ENCODE measurements at places on chromosomes 4 and X. TPM values are rescaled to one million over a fixed set of nuclear protein-coding genes. Genes with fewer than 3 reads are reported as not detected.
A peak's percentile ranks its signal among the peaks of the same experiment; 100 is the strongest.

The STK26 gene
- 115 TPM for total RNA-seq

DNA sequence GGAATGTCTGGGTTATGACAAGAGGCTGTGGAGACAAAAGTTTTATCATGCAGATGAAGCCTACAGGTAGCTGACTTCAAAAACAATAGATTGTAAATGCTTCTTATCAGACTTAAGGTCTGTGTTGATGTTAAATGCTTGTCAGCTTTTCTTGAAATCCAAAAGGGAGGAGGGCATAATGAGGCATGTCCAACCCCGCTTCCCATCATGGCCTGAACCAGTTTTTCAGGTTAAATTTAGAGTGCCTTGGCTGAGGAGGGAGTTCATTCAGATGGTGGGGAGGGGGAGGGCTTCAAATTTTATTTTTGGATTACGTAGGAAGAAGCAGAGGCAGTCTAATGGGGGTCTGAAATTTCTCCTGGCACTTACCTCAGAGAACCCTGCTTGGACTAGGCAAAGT, 207.7 kb upstream of the HDX start:
- no peaks in the 10 kb centered on the region for H3K36me3 ChIP-seq
- no peak for DNase-seq
- H3K27ac ChIP-seq, result no peak overlapping the region
- no peak overlapping the region for H3K4me3 ChIP-seq

The SPP1 gene
- 1.1 TPM for total RNA-seq

GRCh38 chr4:87855559-87855958, 22.8 kb downstream of the MEPE start:
- no peaks in the 10 kb centered on the region for H3K36me3 ChIP-seq
- no peak for DNase-seq
- no peak overlapping the region for H3K4me3 ChIP-seq
- no peaks in the 10 kb centered on the region for H3K27me3 ChIP-seq
- no peaks in the 10 kb centered on the region for H3K4me1 ChIP-seq

GRCh38 chr4:122830426-122831095, 3.9 kb downstream of the FGF2 start:
- H3K27me3 ChIP-seq, result no peaks in the 10 kb centered on the region
- no peaks in the 10 kb centered on the region for H3K36me3 ChIP-seq
- no peak overlapping the region for H3K27ac ChIP-seq
- no peak for DNase-seq

GRCh38 chr4:181998398-181999295, 244.6 kb upstream of the TENM3 start:
- H3K36me3 ChIP-seq, result no peaks in the 10 kb centered on the region
- no peaks in the 10 kb centered on the region for H3K27me3 ChIP-seq
- H3K4me1 ChIP-seq, result no peaks in the 10 kb centered on the region
- H3K27ac ChIP-seq, result no peak overlapping the region
- DNase-seq, result no peak

GRCh38 chrX:38287674-38288073, 39.6 kb downstream of the RPGR start:
- no peaks in the 10 kb centered on the region for H3K27me3 ChIP-seq
- DNase-seq, result no peak
- peaks cover 12% of the 10 kb centered on the region for H3K4me1 ChIP-seq
- no peak overlapping the region for H3K4me3 ChIP-seq
- H3K27ac ChIP-seq, result no peak overlapping the region
- no peaks in the 10 kb centered on the region for H3K36me3 ChIP-seq

The MAGEE2 gene
- total RNA-seq, result not detected

GRCh38 chr4:1205586-1206298, 33.4 kb upstream of the SPON2 start:
- no peaks in the 10 kb centered on the region for H3K36me3 ChIP-seq
- H3K27me3 ChIP-seq, result no peaks in the 10 kb centered on the region
- H3K27ac ChIP-seq, result no peak overlapping the region
- DNase-seq, result no peak
- no peak overlapping the region for H3K4me3 ChIP-seq

GRCh38 chrX:39898147-39898546, 199.6 kb downstream of the BCOR start:
- no peak overlapping the region for H3K27ac ChIP-seq
- H3K4me1 ChIP-seq, result peaks cover 37% of the 10 kb centered on the region
- no peak for DNase-seq
- H3K27me3 ChIP-seq, result no peaks in the 10 kb centered on the region
- H3K36me3 ChIP-seq, result no peaks in the 10 kb centered on the region

DNA sequence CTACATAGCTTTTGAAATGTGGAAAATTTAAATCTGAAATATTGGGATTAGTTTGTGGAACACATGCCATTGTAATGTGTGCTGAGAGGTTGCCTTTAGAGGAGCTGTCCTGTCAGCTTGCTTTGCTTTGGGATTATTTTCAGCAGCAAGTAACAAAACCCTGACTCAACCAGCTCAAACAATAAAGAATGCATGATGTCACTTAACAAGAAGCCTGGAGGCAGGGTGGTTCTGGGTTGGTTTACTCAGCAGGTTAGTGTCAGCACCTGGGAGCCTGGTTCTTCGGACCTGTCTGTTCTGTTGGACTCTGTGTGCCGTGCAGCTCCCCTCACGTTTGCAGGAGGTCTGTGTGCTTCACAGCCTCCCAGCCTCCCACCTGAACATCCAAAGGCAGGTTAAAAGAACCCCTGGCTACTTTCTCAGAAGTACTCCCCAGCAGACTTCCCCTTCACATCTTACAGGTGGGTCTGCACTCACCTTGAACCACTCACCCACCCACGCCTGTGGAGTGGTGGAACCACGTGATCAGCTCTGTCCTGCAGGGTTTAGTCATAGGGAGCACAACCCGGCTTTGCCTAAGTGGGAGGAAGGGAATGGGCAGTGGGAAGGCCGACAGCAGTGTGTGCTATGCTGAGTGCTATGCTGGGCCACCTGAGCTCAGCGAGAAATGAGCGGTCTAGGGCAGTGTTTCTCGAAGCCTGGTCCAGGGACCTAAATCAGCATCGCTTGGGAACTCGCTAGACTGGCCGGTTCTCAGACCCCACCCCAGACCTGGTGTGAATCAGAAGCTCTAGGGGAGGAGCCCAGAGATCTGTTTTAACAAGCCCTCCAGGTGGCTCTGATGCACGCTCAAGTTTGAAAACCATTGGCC, 20.4 kb downstream of the TMEM131L start:
- peaks cover 38% of the 10 kb centered on the region for H3K4me1 ChIP-seq
- peak; percentile 36 for DNase-seq
- H3K27ac ChIP-seq, result no peak overlapping the region
- no peaks in the 10 kb centered on the region for H3K27me3 ChIP-seq
- no peak overlapping the region for H3K4me3 ChIP-seq
- H3K36me3 ChIP-seq, result no peaks in the 10 kb centered on the region

GRCh38 chr4:139798456-139798855, 132.8 kb downstream of the MGST2 start:
- no peaks in the 10 kb centered on the region for H3K36me3 ChIP-seq
- H3K4me1 ChIP-seq, result peaks cover 25% of the 10 kb centered on the region
- no peak overlapping the region for H3K4me3 ChIP-seq
- no peaks in the 10 kb centered on the region for H3K27me3 ChIP-seq
- DNase-seq, result no peak

The DKK2 gene
- not detected for total RNA-seq

- H3K4me1 ChIP-seq, result no peaks in the 10 kb centered on the region
- no peak overlapping the region for H3K4me3 ChIP-seq
- no peak overlapping the region for H3K27ac ChIP-seq
- H3K27me3 ChIP-seq, result no peaks in the 10 kb centered on the region
- DNase-seq, result no peak
Observed at GRCh38 chrX:72002875-72003274, 92.2 kb downstream of the NHSL2 start.

The SPRY1 gene
- total RNA-seq, result 35.9 TPM

The RPL10 gene
- total RNA-seq, result 4,507 TPM

The AMBN gene
- total RNA-seq, result 0.15 TPM

The CRMP1 gene
- 91.4 TPM for total RNA-seq

GRCh38 chrX:65528705-65529340, 5.8 kb downstream of the LAS1L start:
- H3K27ac ChIP-seq, result no peak overlapping the region
- H3K36me3 ChIP-seq, result no peaks in the 10 kb centered on the region
- H3K4me3 ChIP-seq, result no peak overlapping the region
- H3K27me3 ChIP-seq, result no peaks in the 10 kb centered on the region
- peak; percentile 50 for DNase-seq

GRCh38 chr4:122903766-122904288, 18.6 kb downstream of the NUDT6 start:
- H3K27me3 ChIP-seq, result no peaks in the 10 kb centered on the region
- no peaks in the 10 kb centered on the region for H3K36me3 ChIP-seq
- no peaks in the 10 kb centered on the region for H3K4me1 ChIP-seq
- H3K27ac ChIP-seq, result no peak overlapping the region
- no peak overlapping the region for H3K4me3 ChIP-seq
- no peak for DNase-seq

- H3K27me3 ChIP-seq, result no peaks in the 10 kb centered on the region
- no peak overlapping the region for H3K4me3 ChIP-seq
- H3K27ac ChIP-seq, result no peak overlapping the region
- no peaks in the 10 kb centered on the region for H3K36me3 ChIP-seq
- H3K4me1 ChIP-seq, result no peaks in the 10 kb centered on the region
Observed at GRCh38 chr4:11028334-11028733, 343.8 kb upstream of the CLNK start.

The ZCCHC18 gene
- total RNA-seq, result 5.1 TPM

- H3K27ac ChIP-seq, result no peak overlapping the region
- no peaks in the 10 kb centered on the region for H3K36me3 ChIP-seq
- no peak overlapping the region for H3K4me3 ChIP-seq
- peaks cover 24% of the 10 kb centered on the region for H3K4me1 ChIP-seq
- H3K27me3 ChIP-seq, result no peaks in the 10 kb centered on the region
- DNase-seq, result no peak
Observed at GRCh38 chr4:149161247-149161646, 654.4 kb downstream of the IQCM start.

DNA sequence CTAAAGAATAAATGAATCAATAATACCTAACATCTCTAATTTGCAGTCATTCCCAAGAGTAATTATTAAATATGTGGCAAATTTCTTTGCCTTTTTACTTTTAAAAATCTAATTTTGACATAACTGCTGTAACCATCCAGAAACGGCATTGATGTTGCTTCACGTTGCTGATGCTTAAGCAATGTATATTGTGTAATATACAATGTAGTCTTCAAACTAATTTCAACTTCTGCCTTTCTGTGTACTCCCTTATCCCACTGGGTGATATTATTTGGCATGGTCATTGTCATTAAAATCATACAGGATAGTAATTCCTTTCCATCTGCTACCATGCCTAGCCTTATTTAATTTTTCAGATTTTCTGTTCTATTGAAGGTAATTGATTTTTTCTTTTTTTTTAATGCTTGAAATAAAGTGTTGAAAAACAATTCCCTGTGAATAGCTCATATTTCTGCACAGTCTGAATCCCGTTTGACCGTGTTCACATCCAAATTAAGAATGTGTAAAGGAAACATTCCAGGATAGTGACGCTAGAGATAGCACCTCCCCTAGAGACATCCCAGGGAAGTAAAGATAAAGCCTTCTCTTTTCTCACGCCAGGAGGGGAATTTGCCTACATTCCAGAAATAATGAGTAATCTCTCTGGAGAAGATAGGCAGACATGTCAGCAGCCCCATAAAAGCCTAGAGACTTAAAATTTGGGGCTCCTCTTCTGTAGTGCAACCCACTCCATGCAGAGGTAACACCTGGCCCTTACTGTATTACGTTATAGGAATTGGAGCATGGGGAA, 8.6 kb downstream of the FAM200B start:
- no peaks in the 10 kb centered on the region for H3K27me3 ChIP-seq
- peaks cover 63% of the 10 kb centered on the region for H3K4me1 ChIP-seq
- peak; percentile 76 for DNase-seq
- peak overlapping the region; percentile 74 for H3K27ac ChIP-seq
- peak overlapping the region; percentile 1 for H3K4me3 ChIP-seq
- H3K36me3 ChIP-seq, result no peaks in the 10 kb centered on the region

- no peaks in the 10 kb centered on the region for H3K36me3 ChIP-seq
- no peak overlapping the region for H3K4me3 ChIP-seq
- no peaks in the 10 kb centered on the region for H3K27me3 ChIP-seq
- H3K27ac ChIP-seq, result no peak overlapping the region
- H3K4me1 ChIP-seq, result no peaks in the 10 kb centered on the region
Observed at GRCh38 chr4:145808021-145808650, 128.2 kb downstream of the C4orf51 start.

- H3K36me3 ChIP-seq, result no peaks in the 10 kb centered on the region
- no peaks in the 10 kb centered on the region for H3K27me3 ChIP-seq
- DNase-seq, result peak; percentile 54
- no peaks in the 10 kb centered on the region for H3K4me1 ChIP-seq
- H3K27ac ChIP-seq, result no peak within 1 kb of the TSS
- H3K4me3 ChIP-seq, result no peak within 1 kb of the TSS
Observed at GRCh38 chrX:48761674-48762471, at the start of gene GLOD5. GLOD5 (plus strand) TSS chrX:48761747; CDS start chrX:48761791, 44 bp downstream.

- no peaks in the 10 kb centered on the region for H3K27me3 ChIP-seq
- H3K27ac ChIP-seq, result no peak overlapping the region
- H3K4me3 ChIP-seq, result no peak overlapping the region
- no peak for DNase-seq
- H3K36me3 ChIP-seq, result no peaks in the 10 kb centered on the region
- peaks cover 4% of the 10 kb centered on the region for H3K4me1 ChIP-seq
Observed at GRCh38 chrX:115410731-115411428, 121.4 kb downstream of the LUZP4 start.

DNA sequence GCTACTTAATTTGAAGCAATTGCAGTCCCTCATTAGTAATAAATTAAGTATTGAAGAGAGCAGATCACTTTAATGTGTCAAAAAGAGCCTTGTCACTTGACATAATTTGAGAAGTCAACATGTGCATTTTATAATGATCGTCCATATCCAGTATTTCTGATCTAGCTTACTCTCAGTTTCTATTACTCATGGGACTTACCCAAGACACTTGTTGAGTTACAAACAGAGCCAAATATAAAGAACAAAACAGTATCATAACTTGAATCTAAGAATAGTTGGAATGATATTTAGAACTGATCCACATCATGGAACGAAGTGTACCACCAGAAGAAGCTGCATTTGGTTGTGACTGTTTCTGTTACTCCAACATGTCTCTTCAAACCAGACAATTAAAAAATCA, 54.7 kb downstream of the SLITRK4 start:
- no peak overlapping the region for H3K27ac ChIP-seq
- no peaks in the 10 kb centered on the region for H3K36me3 ChIP-seq
- no peaks in the 10 kb centered on the region for H3K4me1 ChIP-seq
- no peak for DNase-seq

The TCEAL8 gene
- 160 TPM for total RNA-seq

GRCh38 chrX:12648995-12649394, 142.2 kb upstream of the PRPS2 start:
- no peaks in the 10 kb centered on the region for H3K4me1 ChIP-seq
- no peak overlapping the region for H3K27ac ChIP-seq
- no peaks in the 10 kb centered on the region for H3K36me3 ChIP-seq
- DNase-seq, result no peak

The FHDC1 gene
- 4.8 TPM for total RNA-seq

The P2RY10 gene
- total RNA-seq, result not detected

GRCh38 chr4:10115797-10116568, 616 bp downstream of the WDR1 start:
- no peaks in the 10 kb centered on the region for H3K36me3 ChIP-seq
- DNase-seq, result peak; percentile 56
- H3K27ac ChIP-seq, result peak overlapping the region; percentile 95
- H3K4me3 ChIP-seq, result peak overlapping the region; percentile 79
- H3K27me3 ChIP-seq, result no peaks in the 10 kb centered on the region

Measured in neural progenitor cell (in vitro differentiated cells).